ENCODE measurements at places on chromosomes 2 and 18. TPM values are rescaled to one million over a fixed set of nuclear protein-coding genes. Genes with fewer than 3 reads are reported as not detected.

DNA sequence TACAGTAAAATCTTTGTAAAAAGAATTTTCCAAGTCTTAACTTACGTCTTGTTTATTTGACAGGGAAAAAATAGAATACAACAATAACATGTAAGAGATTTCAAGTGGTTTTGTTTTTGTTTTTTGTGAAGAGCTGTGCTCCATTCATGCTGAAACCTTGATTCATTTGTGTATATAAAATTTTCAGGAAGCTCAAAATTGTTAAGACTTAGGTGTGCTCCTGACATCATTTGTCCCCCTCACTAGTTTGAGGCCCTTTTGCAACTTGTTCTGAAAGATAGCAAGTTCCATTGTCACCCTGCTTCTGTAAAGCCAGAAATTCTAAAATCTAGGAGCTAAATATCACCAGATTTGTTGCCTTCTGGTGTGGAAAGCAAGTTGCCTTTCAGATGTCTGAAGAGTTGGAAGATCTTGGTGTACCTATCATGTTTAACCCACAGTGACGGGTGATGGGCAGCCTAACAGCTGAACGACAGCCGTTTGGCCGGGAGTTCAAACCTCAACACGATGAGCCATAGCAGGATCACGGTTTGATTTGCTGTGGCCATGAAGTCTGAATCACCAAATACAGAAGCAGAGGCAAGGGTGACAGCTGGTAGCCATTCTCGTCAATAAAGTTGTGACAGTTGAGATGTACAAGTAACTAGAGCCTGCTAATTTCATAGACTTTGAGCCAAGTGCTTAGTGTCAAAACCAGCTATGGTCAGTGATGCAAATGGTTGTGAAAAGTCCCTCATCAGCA, 205.5 kb upstream of the SP5 start:
- DNase-seq: no peak

Gene PSTPIP2
- 9.4 TPM for total RNA-seq

GRCh38 chr18:39564716-39565115, 1999.1 kb upstream of the CELF4 start:
- DNase-seq: no peak

GRCh38 chr2:54950811-54951210, 99.4 kb downstream of the RTN4 start:
- DNase-seq: no peak

GRCh38 chr2:217689053-217689452, 313.7 kb downstream of the TNS1 start:
- DNase-seq: no peak

Gene TMEM17
- total RNA-seq: 3.4 TPM

DNA sequence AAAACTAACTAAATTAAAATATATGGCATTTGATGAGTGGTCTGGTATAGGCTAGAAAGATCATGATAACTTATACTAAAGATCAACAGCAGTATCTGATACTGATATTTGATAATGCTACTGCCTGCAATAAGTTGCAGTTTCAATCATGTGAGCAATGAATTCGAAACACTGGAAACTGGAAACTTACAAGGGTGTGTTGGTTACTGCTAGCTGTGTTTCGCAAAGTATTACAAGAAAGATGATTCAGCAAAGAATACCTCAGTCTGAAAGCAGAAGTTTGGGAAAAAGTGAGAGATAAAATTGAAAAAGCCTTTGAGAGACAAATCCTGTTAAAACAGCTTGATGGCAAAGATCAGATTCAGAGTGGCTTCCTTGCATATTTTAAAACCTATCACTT, 294.5 kb downstream of the CCDC178 start:
- DNase-seq: no peak

DNA sequence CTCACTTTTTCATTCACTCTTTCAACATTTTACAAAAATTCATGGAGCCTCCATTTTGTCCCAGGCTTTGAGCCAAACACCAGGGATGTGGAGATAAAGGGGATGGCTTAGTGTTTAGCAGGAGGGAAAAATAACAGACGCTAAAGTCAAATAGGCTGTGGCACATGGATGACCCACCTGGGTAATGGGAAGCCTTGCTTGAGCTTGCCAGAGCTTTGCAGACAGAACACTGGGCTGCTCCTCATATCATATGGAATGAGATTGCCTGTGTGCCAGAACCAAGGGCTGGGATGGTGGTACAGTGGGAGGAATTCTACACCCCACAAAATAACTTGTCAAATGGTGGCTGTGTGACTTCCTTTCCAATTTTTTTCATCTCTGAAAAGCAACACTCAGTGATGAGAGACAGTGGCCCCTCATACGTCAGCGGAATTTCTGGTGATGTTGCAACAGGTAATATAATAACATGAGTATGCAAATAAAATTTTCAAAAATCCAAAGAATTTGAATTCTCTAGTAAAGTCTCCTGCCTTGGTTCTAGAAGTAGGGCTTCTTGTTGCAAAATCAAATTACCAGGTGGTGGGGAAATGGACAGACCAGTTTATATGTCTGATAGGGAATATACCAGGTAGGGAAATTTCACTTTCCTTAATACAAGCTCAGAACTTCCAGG, 252.9 kb downstream of the CLIP4 start:
- no peak for DNase-seq

Gene CCDC68
- 2.6 TPM for total RNA-seq

GRCh38 chr2:183063083-183063482, 15.5 kb upstream of the DUSP19 start:
- DNase-seq: no peak

- no peak for DNase-seq
These were observed 187.3 kb downstream of the CAMKMT start for GRCh38 chr2:44549099-44549471.

Gene BMP10
- not detected for total RNA-seq

GRCh38 chr2:72082887-72083286, 64.8 kb downstream of the CYP26B1 start:
- DNase-seq: no peak

Gene CLIP4
- total RNA-seq: 50.5 TPM

Gene SNORC
- 0.26 TPM for total RNA-seq

GRCh38 chr18:51168026-51168742, 29.3 kb downstream of the MEX3C start:
- DNase-seq: no peak

DNA sequence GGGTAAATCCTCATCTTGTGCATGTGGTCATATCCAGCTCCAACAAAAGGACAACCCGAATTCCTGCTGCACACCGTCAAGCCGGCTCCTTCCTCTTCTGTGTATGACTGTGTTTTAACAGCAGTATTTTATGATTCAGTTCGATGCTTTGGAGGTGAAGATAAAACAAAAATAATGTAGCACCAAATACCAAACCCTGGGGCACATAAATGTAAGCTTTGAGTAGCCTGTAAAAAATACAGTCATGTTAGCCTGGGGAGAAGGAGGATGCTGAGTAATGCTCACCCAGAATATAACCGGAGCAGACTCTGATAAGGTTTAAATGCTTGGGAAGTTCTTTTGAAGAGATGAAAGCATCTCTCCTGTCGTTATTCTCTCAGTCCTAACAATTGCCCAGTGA, 225.0 kb downstream of the SUCLG1 start:
- no peak for DNase-seq
